ENCODE measurements at places on chromosomes 5 and 9.

- DNase-seq: no peak
Observed at GRCh38 chr9:95171001-95171400, 146.5 kb downstream of the FANCC start.

DNA sequence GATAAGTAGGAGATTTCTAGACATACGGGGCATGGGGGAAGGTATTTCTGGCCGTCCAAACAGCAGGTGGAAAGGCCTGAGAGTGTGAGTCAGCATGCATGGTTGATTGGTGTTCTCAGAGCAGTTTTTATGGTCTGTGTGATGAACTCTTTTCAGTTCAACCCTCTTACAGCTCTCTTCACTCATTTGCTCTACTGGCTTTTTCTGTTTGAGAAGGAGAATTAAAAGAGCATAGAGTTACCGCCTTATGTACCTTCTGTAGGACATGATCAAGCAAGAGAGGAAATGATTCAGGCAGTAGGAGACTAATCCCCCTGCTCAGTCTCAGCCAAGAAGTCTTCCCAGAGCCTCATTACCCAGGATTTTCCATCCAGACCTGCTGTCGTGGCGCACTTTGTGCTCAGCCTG, 92.4 kb downstream of the PRDM6 start:
- DNase-seq: no peak

- no peak for DNase-seq
Observed at GRCh38 chr9:19372567-19372966, 7.5 kb downstream of the RPS6 start.

- no peak for DNase-seq
Observed at GRCh38 chr5:65815161-65815560, 93.2 kb downstream of the NLN start.

- no peak for DNase-seq
Observed at GRCh38 chr5:110264661-110265060, 461.8 kb downstream of the TMEM232 start.

GRCh38 chr5:76086095-76086494, 2.9 kb downstream of the SV2C start:
- DNase-seq: no peak

DNA sequence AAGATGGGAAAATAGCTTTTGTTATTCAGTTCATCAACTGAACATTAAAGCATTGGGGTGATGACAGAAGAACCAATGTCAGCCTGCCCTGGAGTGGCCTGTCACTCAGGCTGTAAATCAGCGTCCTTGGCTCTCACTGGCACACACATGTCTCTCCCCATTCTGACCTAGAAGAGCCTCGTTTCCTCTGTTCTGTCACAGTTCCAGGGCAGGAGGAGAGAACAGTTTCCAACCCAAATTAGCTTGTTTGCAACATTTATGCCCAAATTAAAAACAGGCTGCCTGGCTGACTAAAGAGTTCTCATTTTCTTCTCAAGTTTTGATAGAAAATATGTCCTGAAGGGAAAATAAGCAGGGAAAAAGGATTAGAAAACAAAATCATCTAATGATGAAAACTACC, 520.1 kb downstream of the CHSY3 start:
- DNase-seq: no peak

DNA sequence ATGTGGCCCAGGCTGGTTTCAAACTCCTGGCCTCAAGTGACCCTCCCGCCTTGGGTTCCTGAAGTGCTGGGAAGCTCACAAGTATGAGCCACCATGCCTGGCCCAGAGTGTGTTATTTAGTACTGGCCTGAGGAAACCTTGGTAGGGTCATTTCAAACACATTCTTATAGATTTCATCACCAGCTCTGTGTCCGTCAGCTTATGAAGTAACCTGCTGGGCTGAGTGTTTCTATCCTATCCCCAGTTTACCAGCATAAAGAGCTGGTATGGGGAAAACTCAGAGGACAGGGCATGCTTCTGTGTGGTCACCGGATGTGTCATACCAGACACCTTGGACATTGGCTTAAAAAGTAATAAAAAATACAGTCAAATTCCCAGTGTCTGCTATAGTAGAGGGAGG, 45.3 kb downstream of the PTPN3 start:
- DNase-seq: no peak

- DNase-seq: no peak
Observed at GRCh38 chr5:119343766-119344165, 12.1 kb upstream of the TNFAIP8 start.

DNA sequence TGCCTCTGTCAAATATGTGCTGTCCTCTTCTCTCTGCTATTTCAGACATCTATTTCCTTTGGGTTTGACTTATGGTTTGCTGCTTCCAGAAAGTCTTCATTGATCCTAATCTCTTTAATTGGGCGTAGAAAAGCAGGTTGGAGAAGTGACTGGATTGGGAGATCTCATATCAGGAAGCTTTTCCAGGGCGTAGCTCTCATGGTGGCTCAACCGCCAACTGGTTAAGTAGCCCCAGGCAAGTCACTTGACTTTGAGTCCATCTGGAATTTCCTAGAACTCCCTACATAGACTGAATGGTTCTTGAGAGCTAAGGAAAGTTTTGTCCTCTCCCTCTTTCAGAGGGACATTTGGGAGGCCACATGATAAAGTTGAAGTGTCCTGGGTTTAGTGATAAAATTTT, 192.3 kb upstream of the GLRA1 start:
- no peak for DNase-seq

DNA sequence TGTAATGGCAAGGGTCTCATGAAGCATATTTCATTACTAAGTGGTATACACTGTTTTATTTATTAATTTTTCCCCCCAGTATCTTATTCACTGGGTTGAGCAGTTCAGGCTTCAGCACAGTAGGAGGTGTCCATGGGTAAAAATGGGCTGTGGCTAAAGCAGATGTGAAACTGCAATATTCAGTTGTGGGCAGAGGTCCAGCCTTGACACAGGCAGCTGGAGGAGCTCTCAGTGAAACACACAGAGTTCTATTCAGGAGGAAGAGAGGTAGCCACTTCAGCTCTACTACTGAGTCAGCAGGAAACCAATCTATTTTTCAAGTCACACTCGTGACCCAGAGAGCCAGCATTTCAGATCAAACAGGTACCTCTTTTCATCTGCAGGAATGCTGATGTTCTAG, 418.3 kb downstream of the CDH10 start:
- DNase-seq: no peak

GRCh38 chr9:127204771-127205470, 59.7 kb upstream of the GARNL3 start:
- DNase-seq: no peak

GRCh38 chr9:106893088-106893487, 30.1 kb downstream of the ZNF462 start:
- DNase-seq: no peak

GRCh38 chr5:93715327-93715726, 26.1 kb downstream of the POU5F2 start:
- DNase-seq: no peak

DNA sequence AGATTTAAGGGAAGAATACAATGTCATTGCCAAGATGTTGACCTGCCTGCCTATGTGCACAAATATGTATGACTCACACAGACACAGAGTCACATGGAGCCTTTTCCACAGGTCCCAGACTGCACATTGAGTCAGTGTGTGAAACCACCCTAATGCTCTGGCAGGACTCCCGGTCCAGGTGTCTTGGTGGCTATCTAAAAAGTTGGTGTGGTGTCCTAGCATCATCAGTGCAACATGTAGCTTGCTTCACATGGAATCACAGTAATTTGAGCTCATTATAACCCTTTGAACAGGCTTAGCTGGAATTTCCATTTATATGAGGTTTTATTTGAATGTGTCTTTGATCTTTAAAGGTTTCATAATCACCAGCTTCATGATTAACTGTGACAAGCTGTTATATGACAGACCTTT, 10.7 kb downstream of the IFNA5 start:
- DNase-seq: no peak

- peak; percentile 84 for DNase-seq
Observed at GRCh38 chr9:136644593-136645351, 17.9 kb upstream of the EGFL7 start.

DNA sequence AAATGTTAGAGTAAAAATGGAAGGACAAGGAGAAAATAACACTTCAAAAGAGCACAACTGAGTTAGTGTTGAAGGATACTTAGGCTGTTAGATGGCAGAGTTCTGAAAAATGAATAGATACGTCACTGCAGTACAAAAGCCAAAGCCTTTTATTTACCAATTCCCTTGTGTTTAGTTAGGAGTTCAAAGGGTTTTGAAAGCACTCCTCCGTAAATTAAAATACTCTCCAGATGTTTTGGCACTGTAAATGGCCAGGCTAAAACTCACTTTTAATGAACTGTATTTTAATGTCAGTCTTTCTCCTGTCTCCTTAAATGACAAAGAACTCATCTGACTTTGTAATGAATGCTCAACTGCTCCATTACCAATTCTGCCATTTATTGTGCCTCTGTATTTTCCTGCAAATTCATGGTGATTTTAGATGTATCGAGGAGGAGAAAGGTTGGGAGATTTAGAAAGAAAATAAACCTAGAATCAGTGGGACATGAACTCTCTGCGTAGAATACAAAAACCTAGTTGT, 1727.2 kb downstream of the MAT2B start:
- DNase-seq: no peak

GRCh38 chr5:155064580-155064979, 51.0 kb downstream of the KIF4B start:
- no peak for DNase-seq
